ENCODE measurements at places on chromosomes 4 and X.

GRCh38 chr4:184448821-184449220 lies 25.5 kb downstream of the IRF2 start:
- DNase-seq = no peak

DNA sequence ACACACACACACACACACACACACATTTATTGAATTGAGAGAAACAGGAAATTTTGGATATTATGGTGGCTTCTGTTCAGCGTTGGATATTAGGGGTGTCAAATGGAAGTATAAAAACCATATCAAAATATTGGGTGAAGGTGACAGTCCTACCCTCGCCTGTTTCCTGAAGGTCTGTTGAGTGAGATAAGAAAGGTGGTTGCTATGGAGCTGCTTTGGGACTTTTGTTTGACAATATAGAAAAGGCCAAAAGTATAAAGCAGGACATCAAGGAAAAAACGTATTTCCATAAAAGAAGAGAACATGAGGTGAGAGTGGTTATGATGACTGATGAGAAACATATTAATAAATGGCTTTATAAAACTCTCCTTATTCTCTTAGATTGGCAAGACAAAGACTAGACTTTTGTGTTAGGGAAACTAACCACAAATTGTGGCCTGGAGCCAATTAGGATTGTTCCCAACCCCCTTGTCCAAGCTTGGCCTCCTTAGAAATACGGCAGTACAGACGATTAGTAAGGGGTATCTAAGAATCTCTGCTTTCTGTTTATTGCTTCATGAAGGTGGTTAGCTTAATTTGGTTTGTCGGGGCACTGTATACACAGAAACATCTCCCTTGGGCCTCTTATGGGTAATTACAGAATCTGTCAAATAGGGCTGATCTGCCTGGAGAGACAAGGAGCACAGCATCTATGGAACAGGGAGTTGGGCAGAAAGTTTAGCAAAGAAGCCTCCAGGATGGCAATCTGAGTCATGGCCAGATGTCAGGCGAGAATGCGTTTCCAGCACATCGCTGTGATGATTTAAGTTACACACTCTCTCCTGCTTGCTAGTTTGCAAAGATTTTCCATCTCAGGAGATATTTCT lies 198.0 kb downstream of the CBR4 start:
- no peak for DNase-seq

DNA sequence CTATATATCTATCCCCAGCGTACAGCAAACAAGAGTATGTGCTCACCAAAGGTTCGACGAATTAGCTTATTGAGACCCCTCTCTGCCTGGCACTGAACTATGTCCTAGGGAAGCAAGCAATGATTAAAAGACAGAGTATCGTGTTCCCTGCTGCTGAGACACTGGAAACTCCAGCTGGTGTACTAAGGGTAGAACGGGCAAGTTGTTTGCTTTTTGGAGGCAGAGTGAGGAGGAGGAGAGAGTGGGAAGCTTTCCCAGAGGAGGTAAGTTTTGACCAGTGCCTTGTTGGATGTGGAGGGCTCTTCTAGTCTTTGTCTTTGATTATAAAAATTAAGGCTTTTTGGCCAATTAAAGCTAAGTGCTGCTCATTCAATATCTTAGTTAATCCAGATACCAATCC lies 61.7 kb downstream of the PJA1 start:
- DNase-seq = no peak

DNA sequence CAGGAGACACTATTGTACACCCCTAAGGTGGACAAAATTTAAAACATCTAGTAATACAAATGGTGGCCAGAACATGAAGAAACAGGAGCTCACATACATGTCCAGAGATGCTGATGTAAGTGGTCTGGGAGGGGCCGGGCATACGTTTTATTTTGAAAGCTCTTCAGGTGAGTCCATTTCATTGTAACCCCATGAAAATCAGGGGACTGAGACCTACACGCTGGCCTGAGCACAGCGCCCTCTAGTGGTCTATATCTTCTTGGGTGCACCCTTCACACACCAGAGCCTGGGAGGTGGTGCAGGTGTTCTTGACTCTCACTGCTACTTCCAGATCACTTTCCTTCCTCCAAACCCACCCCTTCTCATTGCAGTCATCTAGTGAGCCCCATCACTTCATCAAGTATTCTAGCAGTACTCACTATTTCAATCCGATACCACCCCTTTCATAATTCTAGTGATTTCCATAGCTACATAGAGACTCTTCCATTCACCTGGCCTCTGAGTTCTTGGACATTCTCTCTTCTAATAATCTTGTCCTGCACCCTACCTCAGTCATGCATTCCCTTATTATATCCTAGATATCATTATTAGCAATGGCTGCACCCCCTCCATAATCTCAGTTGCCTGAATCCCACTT lies 4.3 kb upstream of the TLR6 start:
- DNase-seq = no peak

GRCh38 chr4:18676526-18676915 lies 655.0 kb upstream of the LCORL start:
- no peak for DNase-seq

GRCh38 chr4:74675673-74676279 lies 118.5 kb downstream of the BTC start:
- DNase-seq = peak; percentile 4

GRCh38 chr4:7415927-7416686 lies 18.6 kb downstream of the PSAPL1 start:
- no peak for DNase-seq

GRCh38 chrX:15960237-15960636 lies 105.6 kb upstream of the AP1S2 start:
- no peak for DNase-seq

DNA sequence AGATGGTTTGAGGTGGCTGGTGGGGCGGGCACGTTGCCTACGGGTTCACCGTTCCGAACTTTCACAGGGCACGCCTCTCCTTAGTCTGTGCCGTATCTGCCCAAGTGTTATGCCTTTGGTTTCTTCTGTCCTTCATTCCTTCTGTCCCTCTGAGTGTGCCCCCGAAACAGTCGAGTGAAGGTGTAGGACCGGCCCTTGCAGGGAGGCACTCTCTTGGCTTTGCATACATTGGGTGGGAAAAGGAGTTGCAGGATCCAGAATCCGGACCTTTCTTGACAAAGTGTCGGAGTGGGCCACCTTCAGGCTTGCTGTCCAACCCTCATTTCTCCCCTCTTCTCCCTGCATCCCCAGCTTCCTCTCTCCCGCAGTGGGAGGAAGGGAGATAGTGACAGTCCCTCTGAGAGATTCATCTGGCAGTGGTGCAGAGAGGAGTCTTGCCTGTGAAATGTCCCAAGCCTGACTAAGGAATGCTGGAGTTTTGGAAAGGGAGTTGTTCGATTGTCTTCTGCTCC lies 569 bp downstream of the ARFIP1 start:
- DNase-seq = peak; percentile 20

- DNase-seq = no peak
These were observed 880 bp upstream of the TEX13A start for GRCh38 chrX:105221374-105221773.

DNA sequence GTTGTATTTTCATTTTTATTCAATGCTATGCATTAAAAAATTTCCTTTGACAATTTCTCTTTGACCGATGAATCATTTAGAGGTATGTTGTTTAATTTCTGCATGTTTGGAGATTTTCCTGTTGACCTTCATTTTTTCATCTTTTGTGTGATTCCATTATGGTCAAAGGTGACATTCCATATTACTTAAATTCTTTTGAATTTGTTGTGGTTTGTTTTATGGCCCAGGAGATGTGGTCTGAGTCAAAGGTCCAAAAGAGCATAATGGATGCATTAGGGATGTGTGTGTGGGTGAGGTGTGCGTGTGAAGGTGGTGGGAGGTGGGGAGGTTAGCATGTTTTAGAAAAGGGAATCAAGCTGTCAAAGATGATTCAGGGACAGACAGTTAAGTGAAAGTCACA lies 76.0 kb upstream of the GIMD1 start:
- DNase-seq = no peak

GRCh38 chr4:151197247-151197646 lies 79.7 kb upstream of the PRSS48 start:
- no peak for DNase-seq

GRCh38 chr4:118947095-118947494 lies 58.4 kb downstream of the SYNPO2 start:
- no peak for DNase-seq

DNA sequence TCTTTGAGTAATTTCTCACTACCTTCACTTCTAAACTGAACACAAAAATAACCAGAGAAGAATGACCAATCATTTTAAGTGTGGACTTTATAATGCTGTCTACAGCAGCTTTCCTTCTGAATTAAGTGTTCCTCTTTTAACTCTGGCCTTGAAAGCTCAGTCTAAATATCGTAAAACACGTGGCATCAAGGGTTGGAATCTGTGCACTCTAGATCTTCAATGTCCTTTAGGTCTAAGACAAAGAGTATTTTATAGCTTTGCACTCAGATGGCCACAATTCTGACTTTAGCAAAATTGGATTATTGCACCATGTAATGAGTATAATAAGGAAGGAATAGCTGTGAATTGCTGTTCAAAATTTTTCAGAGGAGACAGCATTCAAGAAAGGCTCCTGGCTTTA lies 197.1 kb upstream of the UGT8 start:
- DNase-seq = no peak

DNA sequence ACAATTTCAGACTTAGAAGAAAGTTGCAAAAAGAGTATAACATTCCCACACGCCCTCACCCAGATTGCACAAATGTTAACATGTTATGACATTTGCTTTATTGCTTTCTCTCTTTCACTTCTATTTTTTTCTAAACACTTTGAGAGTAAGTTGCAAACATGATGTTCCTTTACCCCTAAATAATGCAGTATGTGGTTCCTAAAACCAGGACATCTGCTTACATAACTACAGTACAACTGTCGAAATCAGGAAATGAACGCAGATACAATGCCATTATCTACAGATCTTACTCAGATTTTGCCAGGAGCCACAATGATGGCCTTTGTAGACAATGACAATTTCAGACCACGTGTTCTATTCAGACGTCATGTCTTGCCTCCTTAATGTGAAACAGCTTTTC lies 22.4 kb downstream of the SH3TC1 start:
- no peak for DNase-seq

- DNase-seq = no peak
These were observed 50.8 kb downstream of the SLC2A9 start for GRCh38 chr4:9970399-9971011.

DNA sequence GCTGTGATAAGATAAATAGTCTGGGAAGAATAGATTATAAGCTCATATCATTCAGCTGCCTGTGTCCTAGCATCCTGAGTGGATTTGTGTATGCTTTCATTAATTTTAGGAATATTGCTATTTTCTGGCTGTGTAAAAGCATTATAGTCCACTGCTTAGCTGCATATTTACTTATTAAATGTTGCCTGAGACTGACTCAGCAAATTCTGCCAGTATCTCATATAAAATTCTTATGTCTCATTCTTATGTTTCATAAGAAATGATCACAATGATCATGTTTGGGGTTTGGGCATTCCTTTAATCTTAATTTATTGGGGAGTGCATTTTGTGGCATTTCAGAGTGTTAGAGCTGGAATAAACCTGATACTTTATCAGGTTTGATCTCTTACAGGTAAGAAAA lies 34.9 kb downstream of the RASSF6 start:
- DNase-seq = no peak

- no peak for DNase-seq
These were observed 148.4 kb upstream of the PLAC1 start for GRCh38 chrX:134806707-134807038.

- no peak for DNase-seq
These were observed 2.4 kb downstream of the HADH start for GRCh38 chr4:107991945-107992630.

- DNase-seq = no peak
These were observed 93.0 kb downstream of the USP9X start for GRCh38 chrX:41178201-41178600.

GRCh38 chr4:186132577-186133242 lies 28.2 kb downstream of the FAM149A start:
- no peak for DNase-seq

DNA sequence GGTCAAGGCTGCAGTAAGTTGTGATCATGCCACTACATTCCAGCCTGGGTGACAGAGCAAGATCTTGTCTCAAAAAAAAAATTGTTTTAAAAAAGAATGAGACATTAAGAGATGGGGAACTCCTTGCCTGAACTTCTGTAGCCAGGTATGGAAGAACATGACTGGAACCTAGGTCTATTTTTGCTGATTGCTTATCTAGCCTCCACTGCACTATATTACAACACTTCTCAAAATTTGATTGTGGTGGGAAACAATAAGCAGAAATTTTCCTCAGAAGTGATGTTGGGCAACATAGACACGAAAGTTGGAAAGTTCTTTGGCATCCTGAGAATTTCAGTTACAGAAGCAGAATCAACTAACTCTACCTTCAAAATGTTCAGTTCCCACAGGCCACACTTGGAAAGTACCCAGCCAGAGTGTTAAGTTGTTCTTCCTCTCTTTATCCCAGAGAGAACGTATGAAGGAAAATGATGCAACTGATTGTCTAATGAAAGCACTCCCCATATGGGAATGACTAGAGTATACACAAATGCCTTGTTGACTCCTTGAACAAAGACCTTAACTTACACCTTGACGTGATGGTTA lies 50.0 kb downstream of the LUZP4 start:
- no peak for DNase-seq

- DNase-seq = no peak
These were observed 1.8 kb upstream of the BCORL1 start for GRCh38 chrX:129980540-129981199.

GRCh38 chr4:3245676-3246075 lies 3.3 kb upstream of the MSANTD1 start:
- DNase-seq = no peak

DNA sequence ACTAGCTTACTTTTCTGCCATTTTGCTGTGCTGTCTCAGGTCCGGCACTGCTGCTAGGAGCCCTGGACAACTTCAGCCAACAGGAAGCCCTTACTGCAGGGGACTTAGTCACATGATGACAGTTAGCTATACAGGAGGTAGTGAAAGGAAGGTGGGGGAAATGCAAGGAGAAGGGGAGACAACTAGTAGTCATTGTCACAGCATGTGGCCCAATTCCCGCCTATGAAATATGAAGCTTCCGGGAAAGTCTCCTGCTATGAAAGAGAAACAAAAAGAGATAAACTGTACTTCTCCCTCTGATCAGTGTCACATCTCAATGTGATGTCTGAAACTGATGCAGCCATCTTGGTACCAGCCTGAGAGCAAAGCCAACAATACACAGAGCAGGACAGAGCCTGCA lies 71.6 kb downstream of the AMELX start:
- no peak for DNase-seq

GRCh38 chr4:123889507-123889906 lies 492.9 kb downstream of the SPRY1 start:
- no peak for DNase-seq

DNA sequence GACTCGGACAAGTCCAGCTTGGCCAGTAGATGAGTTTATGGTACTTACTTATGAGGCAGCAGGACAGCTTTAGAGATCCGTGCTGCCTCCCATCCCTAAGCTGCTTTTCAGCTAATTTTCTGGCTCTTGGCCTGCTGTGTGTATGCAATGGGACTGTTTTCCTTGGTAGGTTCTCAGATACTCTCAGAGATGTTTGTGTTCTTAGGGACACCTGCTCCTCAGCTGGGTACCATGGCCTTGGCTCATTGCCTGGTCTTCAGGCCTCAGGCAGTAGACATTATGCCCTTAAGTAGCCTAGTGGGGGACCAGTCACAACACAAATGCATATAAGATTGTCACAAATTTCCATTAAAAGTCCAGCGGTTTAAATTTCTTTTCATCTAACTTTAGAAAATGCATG lies 688.0 kb downstream of the PCDH7 start:
- DNase-seq = no peak

Data from NCI-H1694 treated with DMSO at 0.1 percent for 48 hours (cell line).